ENCODE measurements at places on chromosomes 7 and 10.

GRCh38 chr10:80453056-80453841 lies 861 bp upstream of the TSPAN14 start:
- no peak for DNase-seq

DNA sequence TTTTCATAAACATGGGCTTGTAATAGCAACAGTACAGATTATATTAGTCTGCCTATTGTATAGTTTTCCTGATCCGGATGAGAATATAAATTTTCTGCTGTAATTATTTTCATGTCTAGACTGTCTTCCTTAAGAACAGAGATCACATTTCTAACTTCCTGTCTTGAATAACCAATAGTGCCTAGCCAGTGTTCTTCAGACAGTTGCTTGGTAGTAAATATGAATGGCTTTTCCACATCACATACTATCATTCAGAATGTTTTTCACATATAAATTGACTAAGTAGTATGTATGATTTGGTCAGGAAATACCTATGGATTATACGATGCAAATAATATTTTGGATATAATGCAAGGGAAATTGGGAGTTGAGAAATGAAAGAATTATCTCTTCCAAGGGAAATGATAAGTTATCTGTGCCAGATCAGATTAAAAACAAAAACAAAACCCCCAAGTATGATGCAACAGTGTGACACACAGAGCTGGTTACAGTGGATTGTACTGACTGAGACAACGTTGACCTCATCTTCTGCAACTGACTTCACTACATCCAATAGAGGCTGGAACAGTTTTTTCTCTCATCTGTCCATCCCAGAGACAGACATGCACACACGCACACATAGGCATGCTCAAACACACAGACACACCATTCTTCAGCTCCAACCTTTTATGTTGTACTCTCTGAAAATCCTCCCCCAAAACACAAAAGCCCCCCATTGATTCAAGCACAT lies 16.4 kb downstream of the ITGA8 start:
- DNase-seq, result no peak

DNA sequence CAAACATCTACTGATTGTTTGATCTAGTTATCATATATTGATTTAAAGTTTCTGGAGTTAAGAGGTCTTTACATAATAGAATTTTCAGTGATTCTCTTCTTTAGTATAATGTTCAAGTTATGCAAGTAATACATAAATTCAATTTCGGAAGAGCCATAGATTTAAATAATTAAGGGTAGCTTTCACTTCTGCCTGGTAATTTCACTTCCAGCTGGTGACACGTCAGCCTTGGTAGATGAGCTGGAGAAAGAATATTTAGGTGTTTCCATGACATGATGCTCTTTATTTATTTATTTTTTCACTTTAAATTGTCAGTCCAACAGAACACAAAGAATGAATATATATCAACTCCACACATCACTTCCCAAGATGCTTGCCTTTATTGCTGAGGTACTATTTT lies 5.2 kb upstream of the OTUD1 start:
- no peak for DNase-seq

GRCh38 chr7:105782391-105783042 lies 93.9 kb downstream of the ATXN7L1 start:
- DNase-seq, result no peak

DNA sequence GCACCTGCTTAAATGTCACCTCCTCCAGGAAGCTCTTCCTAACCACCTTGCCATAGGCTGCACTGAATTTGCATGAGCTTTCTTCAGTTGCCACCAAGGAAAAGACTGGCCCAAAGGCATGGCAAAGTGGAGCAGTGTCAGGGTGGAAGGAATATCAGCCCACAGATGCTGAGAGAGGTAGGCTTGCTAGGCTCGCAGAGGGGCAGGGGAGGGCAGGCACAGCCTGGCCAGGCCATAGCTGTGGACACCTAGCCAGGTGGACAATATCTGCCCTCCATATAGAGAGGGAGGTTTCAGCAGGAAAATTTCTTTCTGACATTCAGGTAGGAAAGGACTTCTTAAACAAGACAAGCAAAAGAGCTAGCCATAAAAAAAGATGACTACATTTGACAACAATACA lies 166.3 kb downstream of the GRID1 start:
- no peak for DNase-seq

GRCh38 chr10:224571-224970 lies 89.3 kb downstream of the ZMYND11 start:
- DNase-seq, result no peak

GRCh38 chr7:41731493-41732435 lies 28.9 kb upstream of the INHBA start:
- peak; percentile 26 for DNase-seq

- no peak for DNase-seq
Observed at GRCh38 chr7:114574384-114574783, 159.8 kb downstream of the FOXP2 start.

DNA sequence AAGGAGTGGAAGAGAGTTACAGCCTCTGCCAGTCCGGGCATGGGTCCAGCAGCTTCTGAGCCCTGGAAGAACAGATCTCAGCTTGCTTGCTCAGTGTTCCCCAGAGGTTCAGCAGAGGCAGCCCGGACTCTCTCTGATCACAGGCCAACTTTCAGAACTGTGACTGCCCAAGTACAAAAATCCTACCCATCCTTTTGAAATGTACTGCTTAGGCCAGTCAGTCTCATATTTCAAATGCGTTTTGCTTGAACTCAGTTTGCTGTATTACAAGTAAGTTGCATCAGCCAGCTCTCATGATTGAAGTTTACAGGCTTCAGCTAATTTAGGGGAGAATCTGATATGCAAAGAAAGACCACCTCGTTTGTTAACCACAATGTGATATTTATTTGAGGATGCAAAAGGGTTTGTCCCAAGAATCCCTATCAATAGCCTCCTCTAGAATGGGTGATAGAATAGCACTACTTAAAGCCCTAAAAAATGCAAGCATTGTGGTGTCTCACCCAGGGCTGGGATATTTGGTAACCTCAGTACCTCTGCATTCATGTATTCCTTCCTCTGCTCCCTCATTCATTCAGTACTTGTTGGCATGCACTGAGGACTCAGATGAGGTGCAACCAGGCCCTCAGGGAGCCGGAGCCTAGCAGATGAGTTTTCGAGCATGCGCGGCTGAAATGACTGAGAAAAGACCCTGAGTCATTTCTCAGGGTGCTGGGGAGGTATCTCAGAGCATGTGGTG lies 7.0 kb downstream of the AIMP2 start:
- DNase-seq, result no peak

DNA sequence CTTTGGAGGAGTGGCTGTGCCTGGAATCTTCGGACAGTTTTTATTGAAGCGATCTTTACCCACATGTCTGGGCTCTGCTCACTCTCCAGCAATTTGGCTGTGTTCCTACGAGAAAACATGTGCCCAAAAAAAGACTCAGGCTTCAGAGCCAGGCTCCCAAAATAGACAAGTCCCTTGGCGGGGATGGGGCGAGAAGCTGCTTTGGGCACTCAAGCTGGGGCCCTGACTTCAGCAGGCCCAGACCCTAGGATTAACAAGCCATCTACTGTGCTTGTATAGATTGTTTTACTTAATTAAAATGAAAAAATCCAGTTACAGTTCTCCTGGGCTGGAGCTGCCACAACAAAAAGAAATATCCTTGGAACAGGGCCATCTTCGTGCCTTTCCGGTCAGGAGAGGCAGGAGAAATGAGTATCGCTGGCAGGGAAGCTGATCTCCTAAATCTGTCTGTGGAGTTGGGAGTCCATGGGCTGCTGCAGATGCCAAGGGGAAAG lies 51.4 kb upstream of the PDCD4 start:
- no peak for DNase-seq

GRCh38 chr10:60008816-60009215 lies 102.5 kb upstream of the CCDC6 start:
- DNase-seq, result no peak

DNA sequence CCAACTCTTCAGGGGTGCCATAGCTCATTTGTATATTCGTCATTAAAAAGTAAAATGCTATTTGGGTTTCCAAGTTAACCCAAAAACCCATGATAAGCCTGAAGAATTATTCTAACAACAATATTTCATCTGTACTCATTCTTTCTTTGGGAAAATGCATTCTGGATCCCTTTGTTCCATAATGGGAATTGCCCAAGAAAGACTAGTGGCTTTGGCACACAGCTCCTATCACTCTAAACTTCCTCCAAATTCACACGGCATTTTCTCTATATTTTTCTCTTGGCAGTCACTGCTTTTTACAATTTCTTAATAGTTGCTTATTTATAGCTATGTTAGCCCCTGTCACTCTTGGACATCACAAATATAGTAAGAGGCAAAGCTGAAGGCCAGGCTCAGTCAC lies 29.1 kb downstream of the CHCHD3 start:
- no peak for DNase-seq

- DNase-seq, result no peak
Observed at GRCh38 chr10:96614515-96614914, 27.7 kb upstream of the TM9SF3 start.

GRCh38 chr10:46031648-46032532 lies 1.5 kb upstream of the NCOA4 start:
- no peak for DNase-seq

DNA sequence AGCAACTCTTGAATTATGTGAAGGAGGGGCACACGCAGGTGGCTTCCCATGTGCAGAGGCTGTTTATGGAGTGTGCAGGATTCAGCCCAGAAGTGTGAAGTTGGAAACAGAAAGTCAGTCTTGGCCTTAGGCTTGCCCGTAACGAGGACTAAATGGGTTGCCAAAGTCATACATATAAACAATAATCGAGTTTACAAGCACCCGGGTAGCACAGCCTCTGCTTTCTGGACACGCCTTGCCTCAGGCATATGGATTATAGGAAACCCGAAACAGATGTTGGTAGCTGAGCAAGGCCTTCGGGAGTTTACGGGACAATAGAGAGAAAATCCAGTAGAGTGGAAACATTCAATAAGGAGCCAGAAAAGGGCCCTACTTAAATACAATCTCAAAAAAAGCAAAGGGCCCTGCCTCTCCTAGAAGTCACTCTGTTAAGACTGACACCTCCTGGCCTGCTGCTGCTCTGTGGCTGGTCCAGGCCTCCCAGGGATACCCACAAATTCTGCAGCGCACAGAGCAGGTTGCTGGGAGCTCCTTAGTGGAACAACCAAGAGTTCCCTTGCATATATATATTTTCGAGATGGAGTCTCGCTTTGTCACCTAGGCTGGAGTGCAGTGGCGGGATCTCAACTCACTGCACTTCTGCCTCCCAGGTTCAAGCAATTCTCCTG lies 48.5 kb downstream of the SMKR1 start:
- DNase-seq, result no peak

GRCh38 chr7:32869716-32870115 lies 21.8 kb downstream of the KBTBD2 start:
- DNase-seq, result no peak

DNA sequence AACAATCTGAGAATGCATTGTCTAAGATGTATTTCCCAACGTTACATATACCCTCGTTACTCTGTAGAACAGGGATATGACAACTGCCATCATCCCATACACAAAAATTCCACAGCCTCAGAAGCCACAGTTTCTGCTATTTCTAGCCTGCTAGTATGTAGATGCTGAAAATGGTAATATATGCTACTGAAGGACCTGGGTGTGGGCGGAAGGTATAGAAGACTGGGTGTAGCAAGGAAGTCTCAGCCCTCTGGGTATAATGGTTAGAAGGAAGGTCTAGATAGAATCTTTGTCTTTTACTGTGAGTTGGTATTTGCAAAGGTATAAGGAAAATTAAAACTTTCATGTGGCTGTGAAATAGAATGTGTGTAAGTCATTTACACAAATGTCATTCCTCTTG lies 79.2 kb upstream of the HPS1 start:
- DNase-seq, result no peak

DNA sequence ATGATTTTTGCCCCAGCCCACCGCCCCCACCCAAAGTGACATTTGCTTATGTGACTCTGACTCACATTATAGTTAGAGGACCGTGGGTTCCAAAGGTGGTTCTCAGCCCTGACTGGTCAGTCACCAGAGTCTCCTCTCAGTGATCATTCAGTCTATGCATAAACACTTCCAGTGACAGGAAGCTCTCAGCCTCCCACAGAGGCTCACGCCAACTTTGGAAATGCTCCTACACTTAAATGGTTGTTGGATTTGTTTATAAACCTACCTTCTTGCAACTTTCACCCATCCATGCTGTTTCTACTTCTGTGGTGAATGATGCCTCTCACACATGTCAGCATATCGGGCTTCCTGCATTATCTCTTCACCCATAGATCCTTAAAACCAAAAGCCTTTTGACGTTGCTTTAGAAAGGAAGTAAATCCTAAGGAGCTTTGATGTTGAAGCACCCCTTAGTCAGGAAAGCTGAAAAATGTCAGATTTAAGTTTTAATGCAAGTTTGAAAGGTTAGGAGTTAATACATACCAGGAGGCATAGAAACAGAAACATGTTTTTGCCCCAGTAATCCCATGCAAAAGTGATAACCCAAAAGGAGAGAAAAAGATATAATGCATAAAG lies 46.5 kb upstream of the FGL2 start:
- no peak for DNase-seq

- peak; percentile 74 for DNase-seq
Observed at GRCh38 chr7:44223362-44224079, 22.7 kb downstream of the YKT6 start.

DNA sequence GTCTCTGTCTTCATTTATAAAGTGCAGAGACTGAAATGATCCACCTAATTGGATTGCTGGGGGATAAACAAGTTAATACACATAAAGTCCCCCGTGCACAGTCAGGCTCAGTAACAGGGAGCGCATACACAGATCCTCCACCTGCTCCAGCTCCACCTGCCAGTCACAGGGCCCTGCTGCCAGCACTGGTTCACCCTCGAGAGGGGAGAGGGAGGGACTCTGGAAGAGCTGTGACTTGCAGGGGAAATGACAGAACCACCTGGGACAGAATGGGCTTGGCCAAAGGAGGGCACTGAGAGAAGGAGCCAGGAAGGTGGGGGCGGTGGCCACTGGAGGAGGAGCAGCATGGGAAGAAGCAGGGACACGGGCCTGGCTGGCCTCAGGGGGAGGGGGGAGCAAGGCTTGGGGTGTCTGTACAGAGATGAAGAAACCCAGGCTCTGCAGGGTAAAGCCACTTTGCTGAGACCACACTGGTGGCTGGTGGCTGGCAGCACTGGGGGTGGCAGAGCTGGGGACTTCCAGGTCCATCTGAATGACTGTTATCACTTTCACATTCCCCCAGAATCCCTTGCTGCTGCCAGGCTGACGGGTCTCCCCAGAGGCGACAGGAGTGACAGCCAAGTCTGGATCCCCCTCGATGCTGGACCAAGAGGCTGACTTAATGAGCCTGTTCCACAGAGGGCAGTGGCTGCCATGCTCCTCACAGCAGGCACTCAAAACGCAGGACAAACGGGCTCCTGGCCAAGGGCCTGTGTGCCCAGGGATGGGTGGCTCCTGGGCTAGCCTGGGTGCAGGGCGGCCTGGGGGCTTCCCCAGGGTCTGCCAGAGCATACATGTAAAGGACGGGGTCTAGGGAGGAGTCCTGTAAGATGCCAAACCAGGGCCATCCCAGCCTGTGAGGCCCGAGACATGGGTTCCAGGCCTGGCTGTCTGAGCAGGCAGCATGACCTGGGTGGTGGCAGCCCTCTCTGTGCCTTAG lies 151.1 kb downstream of the SH3PXD2A start:
- DNase-seq, result no peak

- DNase-seq, result no peak
Observed at GRCh38 chr7:85165263-85165662, 21.6 kb downstream of the SEMA3D start.

Data from neural progenitor cell (in vitro differentiated cells).